Brain (organoid and tissue), 16 donors: ENCODE measurements at places on chromosomes 7 and 10.

GRCh38 chr10:17220652-17221100 lies 7.4 kb upstream of the VIM start:
- DNase-seq, result no peak

- no peak for DNase-seq
These were observed 5.1 kb upstream of the SLC16A12 start for GRCh38 chr10:89540420-89540949.

- DNase-seq, result no peak
These were observed 357.4 kb upstream of the TMEM229A start for GRCh38 chr7:124390301-124390700.

GRCh38 chr10:84097787-84098353 lies 41.4 kb upstream of the GHITM start:
- DNase-seq, result peak; percentile 61

- DNase-seq, result peak; percentile 92
These were observed 335.4 kb downstream of the PTPRN2 start for GRCh38 chr7:158252081-158252836.

GRCh38 chr7:44162179-44162578 lies 21.0 kb upstream of the MYL7 start:
- no peak for DNase-seq

- no peak for DNase-seq
These were observed 419.5 kb upstream of the SORCS1 start for GRCh38 chr10:107583974-107584373.

DNA sequence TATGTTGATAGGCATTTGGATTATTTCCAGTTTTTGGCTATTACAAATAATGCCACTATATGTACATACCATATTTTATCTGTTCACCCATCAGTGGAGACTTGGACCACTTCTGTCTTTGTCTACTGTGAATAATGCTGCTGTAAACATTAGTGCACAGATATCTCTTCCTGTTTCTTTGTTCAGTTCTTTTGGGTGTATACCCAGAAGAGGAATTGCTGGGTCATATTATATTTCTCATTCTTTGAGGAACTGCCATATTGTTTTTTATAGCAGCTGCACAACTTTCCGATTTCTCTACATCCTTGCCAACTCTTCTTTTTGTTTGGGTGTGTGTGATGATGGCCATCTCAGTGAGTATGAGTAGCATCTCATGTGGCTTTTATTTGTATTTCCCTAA lies 218.0 kb downstream of the LRMDA start:
- no peak for DNase-seq
